ENCODE measurements at places on chromosomes 13 and 19.

GRCh38 chr19:55082020-55082851 lies 6.6 kb downstream of the EPS8L1 start:
- no peak for DNase-seq

GRCh38 chr19:9934132-9934950 lies 2.0 kb downstream of the OLFM2 start:
- peak; percentile 74 for DNase-seq

- DNase-seq = no peak
These were observed 146.9 kb downstream of the TM9SF2 start for GRCh38 chr13:99648066-99648665.

DNA sequence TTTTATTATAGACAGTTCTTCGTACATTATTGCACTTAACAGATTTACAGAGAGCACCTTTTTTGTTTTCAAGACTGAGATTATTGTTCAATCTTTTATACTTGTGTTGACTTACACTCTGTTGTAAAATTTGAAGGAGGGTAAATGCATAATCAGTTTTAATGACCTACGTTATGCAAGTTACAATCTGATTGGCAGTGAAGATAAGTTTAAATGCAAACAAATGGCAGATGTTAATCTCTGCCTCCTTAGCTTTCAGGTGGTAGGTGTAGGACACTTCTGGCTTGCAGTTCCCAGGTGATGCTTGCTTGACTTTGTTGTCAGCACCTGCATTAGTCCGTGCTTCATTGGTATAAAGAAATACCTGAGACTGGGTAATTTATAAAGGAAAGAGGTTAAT lies 424.9 kb downstream of the FGF9 start:
- DNase-seq = no peak

DNA sequence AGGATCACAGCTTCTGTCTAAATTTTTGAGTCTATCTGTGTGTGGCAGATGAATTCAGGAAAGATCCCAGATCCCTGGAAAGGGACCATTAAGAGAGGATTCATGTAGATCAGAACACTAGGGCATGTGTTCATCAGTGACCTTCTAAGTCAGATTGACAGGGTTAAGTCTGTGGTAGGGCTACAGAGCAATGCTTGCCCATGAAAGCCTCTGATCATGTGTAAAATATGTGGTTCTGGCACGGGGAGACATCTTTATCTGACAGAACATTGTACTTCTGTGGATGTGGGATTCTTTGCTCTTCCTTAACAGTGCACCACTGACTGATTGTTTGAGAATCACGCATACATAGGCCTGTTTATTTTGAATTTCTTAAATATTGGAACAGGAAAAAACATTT lies 42.9 kb downstream of the ZNF506 start:
- DNase-seq = no peak

DNA sequence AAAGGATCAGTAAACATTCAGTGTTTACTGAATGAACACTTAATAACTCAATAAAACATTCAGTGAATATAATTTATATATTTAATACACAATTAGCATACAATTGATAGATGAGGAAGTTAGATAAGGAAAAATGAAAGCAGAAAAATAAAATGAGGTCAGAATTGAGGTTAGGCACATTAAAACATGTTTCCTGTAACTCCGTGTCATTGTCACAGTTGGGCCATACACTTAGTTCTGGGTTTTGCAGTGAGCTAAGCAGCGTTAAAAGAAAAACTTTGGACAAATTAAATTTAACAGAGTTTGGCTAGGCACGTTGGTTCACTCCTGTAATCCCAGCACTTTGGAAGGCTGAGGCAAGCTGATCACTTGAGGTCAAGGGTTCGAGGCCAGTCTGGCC lies 71.4 kb downstream of the MIPEP start:
- DNase-seq = no peak

DNA sequence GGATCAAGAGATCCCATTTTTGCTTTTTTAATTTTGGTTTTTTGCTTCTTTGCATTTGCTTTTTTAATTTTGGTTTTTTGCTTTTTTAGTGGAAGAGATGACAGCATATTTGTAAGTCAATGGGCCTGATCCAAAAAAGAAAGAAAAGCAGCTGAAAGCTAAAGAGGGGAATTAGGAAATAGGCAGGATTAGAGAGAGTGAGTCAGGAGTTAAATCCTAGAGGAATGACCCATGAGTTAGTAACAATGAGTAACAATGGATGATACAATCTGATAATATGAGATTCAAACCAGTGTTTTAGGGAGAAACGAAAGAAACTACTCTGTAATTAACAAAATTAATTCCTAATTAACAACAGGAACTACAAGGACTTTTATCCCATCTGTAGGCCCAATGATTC lies 111.2 kb upstream of the SGCG start:
- DNase-seq = no peak

GRCh38 chr13:34506796-34507195 lies 435.3 kb upstream of the NBEA start:
- no peak for DNase-seq

- no peak for DNase-seq
These were observed 35.6 kb downstream of the C13orf46 start for GRCh38 chr13:113938246-113938645.

- DNase-seq = no peak
These were observed 140.9 kb downstream of the TBC1D4 start for GRCh38 chr13:75341028-75341427.

DNA sequence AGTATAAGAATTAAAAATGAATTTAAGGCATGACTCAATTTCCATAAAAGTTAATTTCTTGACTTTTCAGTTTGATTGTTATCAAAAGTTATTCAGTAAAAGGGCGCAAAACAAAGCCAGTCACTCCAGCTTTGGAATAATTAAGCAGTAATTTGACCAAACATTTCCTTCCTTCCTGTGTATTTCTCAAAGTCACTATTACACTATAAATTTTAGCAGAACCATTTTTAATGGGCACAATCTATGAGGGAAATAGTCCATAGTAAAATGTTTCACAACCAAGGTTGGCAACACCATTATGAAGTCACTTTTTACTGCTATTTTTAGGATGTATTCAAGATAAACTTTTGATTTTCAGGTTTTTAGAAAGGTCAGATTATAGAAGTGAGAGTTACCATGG lies 91.0 kb downstream of the DACH1 start:
- no peak for DNase-seq

GRCh38 chr19:29985196-29985595 lies 43.2 kb downstream of the URI1 start:
- no peak for DNase-seq

DNA sequence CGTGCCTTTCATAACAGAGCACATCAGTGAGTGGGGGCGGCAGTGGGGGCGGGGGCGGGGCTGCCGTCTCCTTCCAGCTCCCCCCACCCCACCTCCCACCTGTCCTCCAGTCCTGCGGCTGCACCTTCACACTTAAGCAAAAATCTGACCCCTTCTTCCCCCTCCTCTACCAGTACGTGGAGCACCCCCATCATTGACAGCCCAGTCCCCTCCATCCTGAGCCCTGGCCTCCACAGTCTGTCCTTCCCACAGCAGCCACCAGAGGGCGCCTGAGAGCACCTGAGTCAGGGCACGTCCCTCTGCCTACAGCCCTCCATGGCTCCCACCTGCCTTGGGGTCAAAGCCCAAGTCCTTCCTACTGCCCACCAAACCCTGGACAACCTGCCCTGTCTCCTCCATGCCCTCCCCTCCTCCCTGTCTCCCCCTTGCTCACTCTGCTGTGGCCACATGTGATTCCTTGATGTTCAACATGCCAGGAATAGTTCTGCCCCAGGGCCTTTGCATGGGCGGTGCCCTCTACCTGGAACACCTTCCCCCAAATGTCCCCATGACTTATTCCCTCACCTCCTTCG lies 4.0 kb downstream of the EBI3 start:
- DNase-seq = peak; percentile 51

DNA sequence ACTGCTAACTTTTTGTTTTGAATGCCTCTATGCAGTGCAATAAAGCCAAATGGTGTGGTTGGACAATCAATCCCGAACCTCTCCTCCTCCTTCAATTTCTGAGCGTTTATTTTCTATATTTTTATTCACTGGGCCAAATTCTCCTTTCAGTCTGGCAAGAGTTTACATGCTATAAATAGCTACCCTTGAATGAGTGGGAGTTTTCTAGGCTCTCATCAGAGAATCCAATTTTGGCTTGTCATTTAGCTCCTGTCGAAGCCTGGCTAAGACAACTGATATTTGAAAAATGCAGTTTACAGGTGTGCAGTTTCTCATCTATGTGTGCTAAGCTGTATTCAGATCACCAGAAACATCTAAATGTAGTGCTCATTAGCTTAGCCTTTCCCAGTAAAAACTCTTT lies 61.8 kb downstream of the OLFM4 start:
- no peak for DNase-seq

DNA sequence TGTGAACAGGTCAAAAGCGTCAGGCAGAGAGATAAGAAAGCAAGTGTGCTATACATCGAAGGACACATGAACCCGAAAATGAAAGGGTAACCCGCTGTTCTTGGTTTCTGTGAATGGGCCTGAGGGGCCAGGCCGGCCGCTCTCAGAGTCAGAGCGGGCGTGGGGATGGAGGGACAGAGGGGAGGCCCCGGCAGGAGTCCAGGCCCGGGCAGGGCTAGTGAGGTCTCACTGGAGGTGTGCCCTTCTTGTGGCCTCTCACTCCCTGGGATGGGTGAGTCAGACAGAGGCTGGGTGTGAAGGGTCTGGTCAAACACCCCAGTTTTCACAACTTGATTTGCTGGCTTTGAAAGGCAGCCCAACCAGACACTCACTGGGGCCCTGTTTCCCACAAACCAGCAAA lies 17.4 kb upstream of the NDUFS7 start:
- no peak for DNase-seq

DNA sequence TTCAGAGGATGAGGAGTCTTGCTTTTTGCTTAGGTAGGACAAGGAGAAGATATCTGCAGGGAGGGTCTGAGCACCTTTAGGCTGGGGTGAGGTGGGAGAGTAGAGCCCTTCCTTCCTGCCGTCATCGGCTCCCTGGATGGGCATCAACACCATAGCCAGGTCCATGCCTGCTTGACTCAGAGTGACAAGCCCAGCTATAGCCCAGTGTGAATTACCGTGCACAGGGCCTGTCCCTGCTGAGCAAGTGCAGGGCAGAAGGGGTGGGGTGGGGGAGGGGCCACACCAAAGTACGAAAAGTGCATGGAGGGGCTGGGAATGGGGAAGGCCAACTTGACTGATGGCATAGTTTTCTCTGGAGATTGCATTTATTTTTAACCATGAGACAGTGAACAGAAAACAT lies 30.3 kb upstream of the RNF113B start:
- DNase-seq = no peak

DNA sequence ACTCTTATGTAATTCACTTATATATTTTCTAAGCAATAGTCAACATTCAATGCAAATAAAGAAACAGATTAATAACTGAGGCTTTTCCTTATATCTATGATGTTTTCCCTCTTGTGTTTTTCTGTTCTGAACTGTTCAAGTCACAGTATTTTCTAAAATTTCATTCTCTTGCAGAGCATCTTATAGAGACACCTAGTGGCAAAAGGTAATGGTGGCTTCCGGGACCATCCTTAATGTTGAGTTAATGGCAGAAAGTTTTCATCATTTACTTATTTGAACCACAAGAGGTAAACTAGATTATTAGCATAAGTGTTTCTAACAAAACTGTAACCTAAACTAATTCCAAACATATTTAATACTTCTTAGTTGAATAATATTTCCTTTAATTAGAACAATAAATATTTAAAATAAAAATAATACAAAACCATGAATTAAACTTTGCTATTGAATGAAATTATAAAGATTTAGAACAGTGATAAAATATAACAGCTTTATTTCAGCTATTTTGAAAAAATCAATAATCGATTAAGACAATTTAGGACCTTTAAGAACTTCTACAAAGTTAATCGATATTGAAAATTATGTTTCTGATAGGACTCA lies 1.7 kb upstream of the SLITRK5 start:
- no peak for DNase-seq

DNA sequence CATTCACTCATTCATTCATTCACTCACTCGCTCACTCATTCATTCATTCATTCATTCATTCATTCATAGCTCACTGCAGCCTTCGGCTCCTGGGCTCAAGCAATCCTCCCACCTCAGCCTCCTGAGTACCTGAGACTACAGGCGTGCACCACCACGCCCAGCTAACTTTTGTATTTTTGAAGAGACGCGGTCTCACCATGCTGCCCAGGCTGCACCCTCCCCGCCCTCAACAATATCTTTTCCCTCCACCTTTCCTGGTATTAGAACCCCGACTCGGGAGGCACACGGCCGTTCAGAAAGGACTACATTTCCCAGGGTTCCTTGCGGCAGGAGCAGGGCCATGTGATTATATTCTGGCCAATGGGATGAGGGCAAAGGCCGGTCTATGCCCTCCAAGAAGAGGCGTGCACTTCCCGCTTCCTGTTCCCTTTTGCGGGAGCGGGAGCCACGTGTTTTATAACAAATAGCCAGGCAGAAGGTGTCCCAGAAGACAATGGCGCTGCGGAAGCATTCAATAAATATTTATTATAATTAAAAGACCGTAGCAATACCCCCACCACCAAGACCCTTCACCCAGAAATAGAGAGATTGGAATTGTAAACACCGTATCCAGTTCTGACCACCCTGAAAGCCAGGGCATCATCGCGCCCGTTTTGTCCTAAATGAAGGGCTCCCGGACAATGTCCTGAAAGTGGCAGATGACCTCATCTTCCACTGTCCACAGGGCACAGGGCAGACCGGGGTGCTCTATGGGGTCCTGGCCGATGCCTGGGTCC lies 15.9 kb downstream of the TICAM1 start:
- peak; percentile 61 for DNase-seq

- no peak for DNase-seq
These were observed 3.8 kb upstream of the ANGPTL4 start for GRCh38 chr19:8360196-8360595.

DNA sequence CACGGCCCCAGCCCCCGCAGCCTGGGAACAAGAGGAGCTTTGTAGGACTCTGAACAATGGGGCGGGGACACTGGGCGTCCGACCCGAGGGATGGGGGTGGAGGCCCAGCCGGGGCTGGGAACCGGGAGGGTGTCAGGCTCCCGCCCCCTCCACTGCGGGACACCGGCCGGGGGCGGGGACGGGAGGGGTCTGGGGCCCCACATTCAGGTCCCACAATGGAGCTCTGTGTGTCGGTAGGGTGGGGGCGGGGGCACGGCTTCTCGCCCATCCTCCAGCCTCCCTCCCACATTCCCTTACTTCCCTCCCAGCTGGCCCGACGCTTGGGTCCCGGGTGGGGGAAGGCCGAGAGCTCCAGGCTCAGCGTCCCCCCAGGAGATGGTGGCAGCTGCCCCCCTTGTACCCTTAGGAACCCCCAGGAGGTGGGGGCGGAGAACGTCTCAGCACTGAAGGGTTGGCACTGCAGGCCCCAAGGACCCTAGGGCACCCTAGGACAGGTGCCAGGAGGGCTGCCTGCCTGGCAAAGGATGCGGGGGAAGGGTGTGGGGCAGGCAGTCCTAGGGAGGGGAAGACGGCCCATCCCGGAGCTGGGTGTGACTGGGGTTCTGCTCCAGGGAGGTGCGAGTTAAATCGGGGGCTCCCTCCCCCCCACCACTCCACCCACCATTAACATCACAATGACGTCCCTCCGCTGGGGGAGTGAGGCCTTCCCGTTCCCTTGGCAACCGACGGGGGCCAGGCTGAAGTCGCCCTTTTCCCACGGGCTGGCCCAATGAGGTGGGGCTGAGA lies 5.3 kb downstream of the TTYH1 start:
- no peak for DNase-seq

- DNase-seq = no peak
These were observed 4.2 kb downstream of the SSC5D start for GRCh38 chr19:55492362-55492944.
